ENCODE measurements at places on chromosomes 6 and 20.

DNA sequence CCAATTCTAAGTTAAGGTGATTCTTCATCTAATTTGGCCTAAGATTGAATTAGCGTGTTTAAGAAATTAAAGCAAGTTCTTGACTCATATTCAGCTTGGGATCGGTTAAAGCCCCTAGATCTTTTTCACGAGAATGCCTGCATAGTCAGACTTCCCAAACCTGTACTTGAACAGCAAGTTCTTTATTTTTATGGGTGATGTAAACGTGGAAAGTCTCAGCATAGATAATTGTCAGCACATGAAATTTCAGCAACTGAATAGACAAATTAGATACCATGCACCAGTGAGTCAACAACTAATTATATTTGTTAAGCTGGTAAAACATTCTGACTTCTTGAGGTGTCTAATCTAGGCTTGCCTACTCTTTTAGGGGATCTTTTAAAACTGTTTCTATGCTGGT, 183.1 kb upstream of the TNFAIP3 start:
- no peak for DNase-seq

DNA sequence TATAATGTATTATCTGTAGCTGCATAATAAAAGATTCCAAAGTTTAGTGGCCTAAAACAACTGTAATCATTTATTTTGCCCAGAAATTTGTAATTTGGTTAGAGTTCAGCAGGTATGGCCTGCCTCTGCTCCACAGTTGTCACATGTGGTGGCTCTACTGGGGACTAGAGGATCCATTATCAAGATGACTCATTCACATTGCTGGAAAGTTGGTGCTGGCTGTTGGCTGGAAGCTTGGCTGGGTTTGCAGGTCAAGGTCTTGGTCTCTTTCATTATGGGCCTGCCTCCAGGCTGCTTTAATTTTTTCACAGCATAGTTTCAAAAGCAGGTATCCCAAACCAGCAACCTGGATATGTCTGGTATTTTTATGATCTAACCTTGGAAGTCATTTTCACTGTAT, 17.6 kb downstream of the TRDN start:
- DNase-seq, result no peak

- DNase-seq, result no peak
Measured at GRCh38 chr6:127842562-127842961, 58.3 kb downstream of the THEMIS start.

DNA sequence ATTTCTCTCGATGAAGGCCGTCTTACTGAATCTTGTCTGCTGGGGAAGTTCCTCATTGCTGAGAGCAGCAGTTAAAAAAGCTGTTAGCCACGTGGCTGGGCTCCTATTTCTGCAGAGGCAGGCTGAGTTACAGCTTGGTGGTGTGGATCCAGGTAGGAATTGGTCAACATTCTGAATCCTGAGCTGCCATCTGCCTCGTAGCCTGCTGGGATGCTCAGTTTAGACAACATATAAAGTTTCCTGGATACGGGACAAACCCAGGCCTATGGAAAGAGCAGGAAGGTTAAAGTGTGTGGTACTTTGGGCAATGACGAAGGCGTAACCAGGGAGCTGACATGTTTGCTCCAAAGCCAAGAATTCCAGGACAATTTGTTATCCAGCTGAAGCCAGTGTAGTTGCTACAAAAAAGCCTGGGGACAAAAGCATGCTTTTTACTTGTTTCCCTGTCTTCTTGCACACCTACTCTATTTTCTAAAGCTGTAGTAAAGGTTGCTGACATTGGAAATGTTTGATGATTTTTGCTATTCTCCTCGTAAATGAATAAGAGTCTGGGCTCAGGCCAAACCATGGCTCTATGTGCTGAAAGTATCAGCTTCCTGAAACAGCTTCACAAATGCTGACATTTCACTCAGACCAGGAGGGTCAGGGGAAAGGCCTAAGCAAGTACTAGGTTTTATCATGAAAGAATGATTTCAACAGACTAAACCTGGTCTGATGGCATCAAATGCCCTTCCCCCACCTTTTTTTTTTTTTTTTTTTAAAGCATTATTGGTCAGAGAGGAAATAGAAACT, 12.4 kb upstream of the MYLK2 start:
- DNase-seq, result no peak

GRCh38 chr6:165659945-165660856, 2.8 kb downstream of the PDE10A start:
- no peak for DNase-seq
